Fibroblast of skin of left biceps (primary cell): ENCODE measurements at places on chromosomes 2 and 18.

DNA sequence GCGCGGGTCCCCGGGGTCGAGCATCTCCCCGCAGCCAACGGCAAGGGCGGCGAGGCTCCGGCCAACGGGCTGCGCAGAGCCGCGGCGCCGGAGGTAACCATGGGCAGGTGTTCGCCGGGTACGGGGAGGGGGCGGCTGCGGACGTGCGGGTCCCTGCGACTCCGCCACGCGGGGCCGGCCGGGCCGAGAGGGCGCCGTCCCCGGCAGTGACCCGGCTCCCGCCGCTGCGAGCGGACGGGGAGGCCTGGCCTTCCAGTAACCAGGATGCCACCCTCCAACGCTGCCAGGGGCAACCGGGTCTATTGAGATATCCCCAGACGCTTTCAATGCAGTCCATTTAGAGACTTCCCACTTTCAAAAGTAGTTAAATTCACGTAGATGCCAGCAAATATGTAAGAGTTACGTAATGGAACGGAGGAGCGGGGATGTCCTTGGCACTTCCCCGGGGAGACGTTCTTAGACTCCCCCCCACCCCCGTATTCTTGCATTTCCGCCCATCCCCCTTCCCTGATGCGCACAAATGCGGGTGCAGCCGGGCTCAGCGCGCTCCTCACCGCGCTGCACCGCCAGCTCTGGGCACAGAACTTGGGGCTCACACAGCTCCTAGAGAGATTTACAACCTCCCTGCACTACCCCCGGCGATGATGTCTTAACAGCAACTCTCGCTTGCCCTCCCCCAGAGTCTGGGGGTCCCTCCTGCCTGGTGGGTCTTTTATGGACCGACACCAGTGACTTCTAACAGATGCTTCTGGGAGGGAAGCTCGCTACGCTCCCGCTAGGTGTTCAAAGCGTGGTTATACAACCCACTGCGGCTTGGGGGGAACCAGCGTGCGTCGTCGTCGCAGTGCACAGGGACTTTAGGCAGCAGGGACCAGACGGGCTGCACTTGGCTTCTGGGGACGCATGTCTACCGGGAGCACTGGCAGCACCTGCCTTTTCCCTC is 657 bp downstream of the SGPP2 start:
- DNase-seq: no peak

DNA sequence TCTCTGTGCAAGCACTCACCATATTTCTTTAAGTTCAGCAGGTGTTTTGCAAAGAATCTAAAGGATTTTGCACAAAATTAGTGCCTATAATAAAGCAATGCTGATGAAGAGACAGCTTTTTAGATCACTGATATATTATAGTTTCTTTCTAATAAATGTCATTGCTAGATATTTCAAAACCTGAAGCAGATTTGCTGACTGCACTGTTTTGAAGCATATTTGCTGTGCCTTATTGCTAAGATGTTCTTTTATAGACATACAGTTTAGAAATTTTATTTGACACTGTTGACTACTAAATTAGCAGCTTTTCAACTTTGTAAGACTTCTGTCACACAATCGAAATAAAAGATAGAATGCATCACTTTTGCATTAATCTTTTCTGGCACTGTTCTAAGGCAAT is 620.9 kb upstream of the CELF4 start:
- DNase-seq: no peak

- no peak for DNase-seq
These were observed 46.4 kb upstream of the MTCL1 start for GRCh38 chr18:8658858-8659485.

GRCh38 chr2:213411582-213412289 is 127.5 kb downstream of the SPAG16 start:
- DNase-seq: no peak

DNA sequence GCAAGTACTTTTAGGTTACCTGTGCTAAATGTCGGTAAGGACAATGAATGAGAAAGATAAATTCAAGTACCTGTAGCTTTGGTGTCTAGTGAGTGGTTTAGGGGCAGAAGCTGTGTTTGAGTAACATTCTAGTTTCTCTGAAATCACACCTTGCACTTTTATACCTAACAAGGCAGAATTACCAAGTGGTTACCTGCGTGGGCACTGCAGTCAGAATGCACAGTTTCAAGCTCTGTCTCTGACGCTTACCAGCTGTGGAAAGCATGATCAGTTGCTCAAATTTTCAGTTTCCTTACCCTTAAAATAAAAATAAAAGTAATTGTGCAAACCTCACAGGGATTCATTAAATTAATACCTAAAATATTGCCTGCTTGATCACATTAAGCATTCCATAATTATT is 846.9 kb upstream of the VRK2 start:
- DNase-seq: no peak

DNA sequence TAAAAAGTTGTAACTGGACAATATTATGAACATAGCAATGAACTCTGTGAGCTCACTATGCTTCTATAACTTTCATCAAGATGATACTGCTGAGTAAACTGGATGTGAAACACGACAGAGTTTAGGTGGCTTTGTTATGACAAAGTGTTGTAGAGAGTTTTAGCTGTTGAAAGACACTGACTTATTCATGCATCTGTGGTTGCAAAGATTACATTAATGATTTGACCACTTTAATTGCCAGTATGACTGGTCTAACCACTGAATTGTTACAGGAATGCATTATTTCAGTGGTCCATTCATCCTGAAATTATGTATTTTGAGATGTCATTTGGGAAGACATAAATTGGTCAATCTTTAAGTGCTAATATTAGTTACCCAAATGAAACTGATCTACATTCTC is 117.9 kb downstream of the SPHKAP start:
- no peak for DNase-seq

- DNase-seq: no peak
These were observed 749 bp downstream of the STK25 start for GRCh38 chr2:241507430-241508239.

- no peak for DNase-seq
These were observed 52.0 kb upstream of the TNP1 start for GRCh38 chr2:216911886-216912285.

DNA sequence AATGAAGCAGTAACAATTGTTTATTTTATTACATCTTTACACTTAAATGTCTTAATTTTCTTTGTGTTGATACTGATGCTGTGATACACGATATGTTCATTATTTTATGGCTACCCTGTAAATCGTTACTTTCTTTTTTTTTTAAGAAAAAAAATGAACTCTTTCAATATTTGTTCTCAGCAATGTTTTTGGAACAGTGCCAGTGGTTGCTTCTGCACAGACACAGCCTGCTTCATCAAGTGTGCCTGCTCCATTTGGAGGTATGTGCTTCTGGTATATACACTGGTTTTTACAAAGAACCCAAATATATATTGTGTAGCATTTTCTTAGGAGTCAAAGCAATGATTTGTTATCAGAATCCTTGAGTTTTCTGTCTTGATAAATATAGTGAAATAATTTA is 62.2 kb upstream of the SCYGR2 start:
- DNase-seq: no peak

DNA sequence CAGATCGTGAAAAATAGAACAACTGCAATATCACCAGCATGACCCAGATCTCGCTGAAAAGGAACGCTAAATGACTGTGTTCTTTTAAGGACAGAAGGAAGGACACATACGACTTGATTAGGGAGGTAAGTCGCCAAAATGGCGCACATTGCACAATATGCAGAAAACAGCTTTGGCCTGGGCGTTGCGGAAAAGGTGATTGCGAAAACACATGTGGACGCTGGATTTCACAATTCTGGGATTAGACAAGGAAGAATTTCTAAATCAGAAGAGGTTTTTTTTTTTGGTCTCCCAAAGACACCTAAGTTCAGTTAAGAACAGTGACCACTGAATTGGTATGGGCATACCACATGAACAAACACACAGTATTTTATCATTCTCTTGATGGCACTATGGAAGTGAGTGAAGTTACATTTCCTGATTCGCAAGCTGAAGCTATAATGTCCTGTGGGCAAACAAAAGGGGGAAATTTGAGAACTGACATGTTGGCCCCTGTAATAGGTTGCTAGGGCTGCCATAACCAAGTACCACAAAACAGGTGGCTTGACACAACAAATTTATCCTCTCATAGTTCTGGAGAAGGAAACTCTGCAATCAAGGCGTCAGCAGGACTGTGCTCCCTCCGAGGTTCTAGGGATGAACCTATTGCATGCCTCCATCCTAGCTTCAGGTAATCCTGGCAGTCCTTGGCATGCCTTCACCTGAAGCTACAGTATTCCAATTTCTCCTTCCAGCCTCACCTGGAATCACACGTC is 25.8 kb upstream of the ERICH2 start:
- DNase-seq: no peak

DNA sequence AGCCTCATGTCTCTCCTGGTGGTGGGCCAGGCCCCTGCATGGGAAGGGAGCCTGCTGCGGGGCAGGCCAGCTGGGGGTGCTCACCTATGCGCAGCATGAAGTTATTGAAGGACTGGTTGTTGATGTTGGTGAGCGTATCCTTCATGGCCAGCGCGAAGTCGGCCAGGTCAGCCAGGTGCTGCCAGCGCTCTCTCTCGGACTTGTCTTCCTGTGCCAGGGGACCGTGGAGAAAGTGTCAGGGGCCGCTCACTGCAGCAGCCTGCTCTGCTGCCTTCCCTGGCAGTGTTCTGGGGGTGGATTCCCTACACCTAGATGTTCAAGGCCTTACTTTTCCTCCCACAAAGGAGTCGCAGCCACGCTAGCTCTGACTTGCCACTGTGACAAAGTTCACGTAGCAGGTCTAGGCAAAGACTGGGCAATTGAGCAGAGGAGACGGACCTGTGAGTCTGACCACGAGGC is 28.2 kb downstream of the CENPO start:
- DNase-seq: no peak

GRCh38 chr2:29617351-29617750 is 304.0 kb downstream of the ALK start:
- DNase-seq: no peak

DNA sequence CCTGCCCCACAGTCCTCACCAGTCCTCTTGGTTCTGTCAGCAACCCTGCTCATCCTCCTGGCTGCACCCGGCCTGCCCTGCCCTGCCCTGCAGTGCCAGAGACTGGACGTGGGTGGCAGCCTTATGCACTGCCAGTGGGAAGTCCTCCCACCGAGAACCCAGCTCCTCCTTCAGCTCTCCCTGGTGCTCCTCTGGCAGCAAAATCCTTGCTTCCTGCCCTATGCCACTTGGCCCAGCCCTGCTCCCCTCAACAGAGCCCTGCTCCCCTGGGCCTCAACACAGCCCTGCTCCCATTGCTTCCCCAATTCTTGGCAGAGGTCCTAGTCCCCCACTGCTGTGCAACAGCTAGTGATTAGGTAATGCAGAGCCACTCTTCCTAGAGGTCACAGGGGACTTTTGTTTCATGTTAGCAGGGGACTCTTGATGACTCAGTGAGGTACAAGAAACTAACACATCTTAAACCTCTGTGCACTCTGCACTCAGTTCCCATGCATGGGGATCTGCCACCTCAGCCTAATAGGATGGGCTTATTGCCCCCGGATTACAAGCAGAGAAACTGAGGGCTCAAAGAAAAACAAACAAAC is 58.0 kb upstream of the EDAR start:
- no peak for DNase-seq

DNA sequence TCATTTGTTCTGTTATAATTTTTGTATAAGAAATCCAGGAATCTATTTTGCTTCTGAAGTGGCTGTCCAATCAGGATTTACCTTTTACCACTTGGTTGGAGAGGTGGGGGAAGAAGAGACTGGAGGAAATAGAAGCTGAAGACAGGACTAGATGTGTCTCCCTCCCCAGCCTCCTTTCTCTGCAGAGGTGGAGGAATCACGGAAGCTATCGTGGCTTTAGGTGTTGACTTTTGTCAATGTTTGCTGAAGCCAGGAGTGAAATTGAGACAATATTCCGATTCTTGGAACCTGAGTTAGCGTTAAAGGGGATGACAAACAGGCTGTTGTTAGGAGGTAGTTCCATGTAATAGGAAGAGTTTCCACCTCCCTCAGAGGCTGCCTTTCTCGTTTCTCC is 43.5 kb downstream of the PDCL3 start:
- no peak for DNase-seq

DNA sequence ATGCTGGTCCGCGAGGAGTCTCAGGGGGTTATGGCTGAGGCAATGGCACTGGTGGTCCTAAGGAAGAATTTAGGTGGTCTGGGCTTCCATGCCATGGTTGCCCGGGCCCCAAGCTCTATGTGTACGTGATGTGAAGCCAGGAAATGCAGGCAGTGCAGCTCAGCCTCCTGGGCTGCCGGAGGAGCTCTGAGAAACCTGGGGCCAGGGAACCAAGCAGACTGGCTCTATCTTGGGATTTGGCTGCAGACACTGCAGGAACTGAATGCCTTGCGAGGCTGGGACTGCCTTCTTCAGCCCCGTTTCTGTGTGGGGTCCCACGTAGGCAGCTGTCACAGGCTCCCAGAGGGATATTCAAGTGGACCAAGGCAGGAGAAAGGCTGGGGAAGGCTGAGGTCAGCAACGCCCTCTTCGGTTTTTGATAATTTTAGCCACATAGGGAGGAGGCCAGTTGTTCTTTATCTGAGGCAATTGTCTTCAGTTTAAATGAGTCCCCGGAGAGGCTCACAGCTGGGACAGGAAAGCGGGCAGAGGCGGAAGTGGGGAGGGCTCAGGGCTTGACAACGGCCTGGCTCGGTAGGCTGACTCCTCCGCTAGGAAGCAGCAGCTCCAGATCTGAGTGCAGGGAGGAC is 77.7 kb downstream of the RHOB start:
- DNase-seq: no peak

GRCh38 chr2:241092677-241093076 is 9.4 kb downstream of the MTERF4 start:
- DNase-seq: no peak

DNA sequence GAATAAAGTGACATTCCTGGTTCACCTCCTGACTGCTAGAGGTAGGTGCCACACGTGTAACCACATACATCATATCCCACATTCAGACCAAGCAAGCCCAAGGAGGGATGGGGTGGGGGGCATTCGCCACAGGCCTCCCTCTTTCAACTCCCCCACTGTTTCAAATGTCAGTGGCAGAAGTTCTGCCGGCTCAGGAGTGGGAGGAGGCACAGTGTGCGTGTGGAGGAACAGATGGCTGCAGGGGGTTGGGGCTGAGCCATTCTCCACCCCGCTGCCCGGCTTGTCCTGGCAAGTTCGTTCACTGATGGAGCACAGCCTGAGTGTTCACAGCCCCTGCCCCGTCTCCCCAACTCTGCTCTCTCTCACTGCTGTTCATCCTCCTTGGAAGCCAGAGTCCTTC is 75.4 kb upstream of the TANC1 start:
- DNase-seq: peak; percentile 7
